Metanephros (tissue), 2 donors: ENCODE measurements at places on chromosomes 4 and X. TPM values are rescaled to one million over a fixed set of nuclear protein-coding genes. Genes with fewer than 3 reads are reported as not detected.

SSX2 gene
- not detected for total RNA-seq

SSX5 gene
- not detected for total RNA-seq

CT47B1 gene
- total RNA-seq: not detected

IRAK1 gene
- total RNA-seq: 32.6 TPM

ARHGAP36 gene
- total RNA-seq: 36.8 TPM

PCDH7 gene
- 42.0 TPM for total RNA-seq

NWD2 gene
- total RNA-seq: 0.06 TPM

MGARP gene
- 0.12 TPM for total RNA-seq

HSFX2 gene
- total RNA-seq: 1.2 TPM

FAM193A gene
- 24.3 TPM for total RNA-seq

LIMCH1 gene
- 94.9 TPM for total RNA-seq

MAGEC2 gene
- not detected for total RNA-seq

JCHAIN gene
- total RNA-seq: 5.1 TPM
